ENCODE measurements at places on chromosomes 7 and 10.

DNA sequence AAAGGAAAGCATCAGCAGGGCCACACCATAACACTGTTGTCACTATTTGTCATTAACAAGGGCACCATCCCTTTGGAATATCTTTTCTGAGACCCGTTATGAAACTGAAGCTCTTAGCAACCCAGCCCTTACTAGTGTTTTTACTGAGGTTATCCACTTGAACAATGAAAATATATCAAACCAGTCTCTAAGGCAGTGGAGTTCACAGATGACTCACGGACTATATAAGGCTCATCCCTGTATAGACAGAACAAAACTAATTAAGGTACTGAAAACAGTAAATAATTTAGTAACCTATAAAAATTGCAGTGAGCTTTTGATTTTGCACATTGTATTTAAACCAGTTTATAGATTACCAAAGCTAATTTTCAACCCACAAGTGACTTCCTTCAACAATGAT is 196.0 kb downstream of the ELAPOR2 start:
- no peak for DNase-seq

- no peak for DNase-seq
Measured at GRCh38 chr10:96964131-96964530, 132.0 kb downstream of the LCOR start.

- DNase-seq = peak; percentile 5
Measured at GRCh38 chr10:31401287-31401686, 82.3 kb downstream of the ZEB1 start.

DNA sequence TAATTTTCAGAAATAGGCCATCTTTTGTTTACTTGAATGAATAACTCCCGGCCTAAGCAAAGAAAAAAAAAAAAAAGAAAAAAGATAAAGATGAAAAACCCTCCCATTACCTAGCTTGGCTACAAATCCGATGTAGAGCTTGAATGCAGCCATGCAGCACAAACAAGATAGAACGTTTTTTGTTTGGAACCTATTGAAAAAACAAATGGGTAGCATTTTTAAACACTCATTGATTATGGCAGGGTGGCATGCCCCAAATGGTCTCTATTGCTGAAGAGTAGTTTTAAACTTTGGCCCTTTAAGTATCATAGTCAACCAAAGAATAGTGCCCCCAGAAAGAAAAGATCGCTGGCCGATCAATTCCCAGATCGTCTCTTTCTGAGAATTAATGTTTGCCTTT is 84.4 kb downstream of the VTI1A start:
- DNase-seq = no peak

DNA sequence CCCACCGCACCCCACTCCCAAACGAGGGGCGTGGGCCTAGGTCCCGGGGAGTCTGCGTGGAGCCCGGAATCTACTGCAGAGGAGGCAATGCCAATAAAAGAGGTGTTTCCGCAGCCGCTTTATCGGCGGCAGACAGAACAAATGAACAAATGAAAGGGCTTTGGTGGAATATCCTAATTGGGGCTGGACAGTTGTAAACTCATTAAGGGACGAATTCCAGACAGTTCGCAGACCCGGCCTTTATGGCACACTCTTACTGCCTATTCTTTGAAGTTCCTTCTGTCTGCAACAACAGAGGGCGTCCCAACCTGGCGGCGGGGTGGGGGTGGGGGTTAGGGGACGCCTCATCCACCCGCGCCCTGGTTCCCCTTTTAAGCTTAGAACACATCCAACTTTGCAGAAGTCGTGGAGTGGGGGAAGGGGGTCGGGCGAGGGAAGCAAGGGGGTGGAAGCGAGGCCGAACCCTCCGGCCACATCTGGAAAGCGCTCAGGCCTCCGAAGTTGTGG is 4.1 kb downstream of the HOXA9 start:
- DNase-seq = no peak

DNA sequence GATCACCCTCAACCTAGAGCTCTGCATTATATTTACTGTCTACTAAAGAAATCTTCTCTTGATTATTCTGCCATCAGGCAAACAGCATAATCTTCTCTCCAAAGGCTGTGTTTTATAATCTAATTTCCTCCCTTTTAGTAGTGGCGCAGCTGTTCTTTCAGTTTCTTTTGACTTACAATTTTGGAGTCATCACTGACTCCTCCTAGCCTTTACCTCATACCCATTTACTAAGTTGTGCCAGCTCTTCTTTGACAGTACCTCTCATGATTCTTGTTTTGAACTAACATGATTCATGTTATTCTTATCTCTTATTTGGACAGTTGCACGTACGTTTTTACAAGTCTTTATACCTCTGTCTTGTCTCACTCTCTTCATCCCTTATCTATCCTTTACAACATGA is 113.0 kb downstream of the FOXP2 start:
- no peak for DNase-seq

DNA sequence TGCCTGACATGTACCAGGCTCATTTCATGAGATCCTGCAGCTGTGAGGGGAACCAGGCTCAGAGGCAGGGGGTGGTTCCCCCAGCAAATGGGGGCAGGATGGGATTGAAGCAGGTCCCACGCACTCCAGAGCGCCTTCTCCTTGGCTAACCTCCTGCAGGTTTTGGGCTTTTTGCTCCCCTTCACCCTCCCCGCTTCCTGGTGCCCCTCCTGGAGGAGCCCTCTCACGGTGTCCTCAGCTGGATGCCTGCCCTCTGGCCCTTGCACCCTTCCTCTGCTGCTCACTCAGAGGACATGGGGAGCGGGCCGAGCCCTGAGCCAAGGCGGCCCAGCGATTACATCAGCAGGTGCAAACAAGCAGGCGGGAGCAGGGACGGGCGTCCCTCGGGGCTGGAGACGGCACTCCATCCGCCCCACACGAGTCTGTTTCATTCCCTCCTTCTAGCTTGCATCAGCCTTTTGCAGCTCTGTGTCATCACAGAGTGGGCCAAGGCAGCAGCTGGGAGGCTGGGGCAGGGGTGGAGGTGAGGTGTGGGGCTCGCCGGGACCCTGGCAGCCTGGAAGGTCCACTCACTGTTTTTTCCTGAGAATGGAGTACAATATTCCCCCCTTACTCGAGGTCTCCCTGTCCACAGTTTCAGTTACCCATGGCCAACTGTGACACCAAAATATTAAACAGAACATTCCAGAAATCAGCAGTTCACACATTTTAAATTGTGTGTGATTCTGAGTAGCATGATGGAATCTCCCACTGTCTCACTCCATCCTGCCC is 52.7 kb upstream of the SLC29A3 start:
- DNase-seq = no peak

GRCh38 chr10:131200856-131201470 is 110.6 kb downstream of the TCERG1L start:
- DNase-seq = no peak

DNA sequence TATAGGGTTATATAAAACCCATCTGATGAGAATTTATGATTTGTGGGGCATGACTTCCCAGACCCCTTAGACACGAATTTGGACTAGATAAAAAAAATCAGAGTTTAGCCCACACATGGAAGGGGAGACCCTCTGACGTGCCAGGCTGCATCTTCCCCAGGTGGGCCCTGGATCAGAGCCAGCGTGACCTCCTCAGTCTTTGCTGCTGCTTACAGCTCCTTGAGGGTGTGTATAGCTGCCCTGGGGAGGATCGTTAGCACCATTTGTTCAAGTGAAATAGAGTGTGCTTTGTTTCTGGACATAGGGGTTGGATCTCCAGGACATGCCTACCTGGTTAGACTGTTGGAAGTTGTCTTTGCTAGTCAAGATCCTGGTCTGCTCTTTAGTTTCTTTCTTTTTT is 54.2 kb downstream of the DOCK1 start:
- DNase-seq = no peak

- no peak for DNase-seq
Measured at GRCh38 chr10:33573606-33574005, 239.1 kb upstream of the NRP1 start.

DNA sequence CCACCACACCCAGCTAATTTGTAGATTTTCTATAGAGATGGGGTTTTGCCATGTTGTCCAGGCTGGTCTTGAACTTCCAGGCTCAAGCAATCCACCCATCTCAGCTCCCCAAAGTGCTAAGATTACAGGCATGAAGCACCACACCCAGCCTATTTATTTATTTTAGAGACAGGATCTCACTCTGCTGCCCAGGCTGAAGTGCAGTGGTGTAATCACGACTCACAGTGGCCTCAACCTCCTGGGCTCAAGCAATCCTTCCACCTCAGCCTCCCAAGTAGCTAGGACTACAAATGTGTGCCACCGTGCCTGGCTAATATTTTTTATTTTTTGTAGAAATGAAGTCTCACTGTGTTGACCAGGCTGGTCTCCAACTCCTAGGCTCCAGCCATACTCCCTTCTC is 6.9 kb upstream of the FRAT2 start:
- DNase-seq = no peak

GRCh38 chr10:71708897-71709882 is 10.4 kb downstream of the C10orf105 start:
- DNase-seq = no peak

DNA sequence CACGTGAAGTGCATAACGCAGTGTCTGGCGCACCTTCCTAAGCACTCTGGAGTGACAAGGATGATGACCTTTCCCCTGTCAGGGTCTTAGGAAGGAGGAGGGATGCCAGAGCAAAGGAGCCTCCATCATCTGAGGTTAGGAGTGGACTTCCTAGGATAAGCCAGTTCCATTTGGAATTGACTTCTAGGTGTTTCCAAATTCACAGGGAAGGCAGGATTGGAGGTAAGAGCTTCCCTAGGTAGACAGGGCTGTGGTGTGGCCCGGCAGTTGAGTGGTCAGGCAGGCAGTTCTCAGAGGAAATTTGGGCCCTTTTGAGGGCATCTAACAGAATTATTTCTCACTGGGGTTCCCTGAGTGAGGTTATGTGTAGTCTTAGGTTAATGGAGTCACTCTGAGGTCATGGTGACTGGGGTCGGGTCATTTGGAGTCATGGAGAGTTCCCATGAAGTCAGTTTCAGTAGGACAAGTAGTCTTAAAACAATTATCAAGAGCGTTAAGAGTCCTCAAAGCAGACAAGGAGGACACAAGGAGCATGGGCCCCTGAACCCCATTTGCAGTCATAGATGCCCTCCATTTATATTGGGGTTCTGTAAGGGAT is 8.2 kb downstream of the PPIF start:
- DNase-seq = no peak

- DNase-seq = no peak
Measured at GRCh38 chr7:130758429-130759056, 24.5 kb upstream of the KLF14 start.

DNA sequence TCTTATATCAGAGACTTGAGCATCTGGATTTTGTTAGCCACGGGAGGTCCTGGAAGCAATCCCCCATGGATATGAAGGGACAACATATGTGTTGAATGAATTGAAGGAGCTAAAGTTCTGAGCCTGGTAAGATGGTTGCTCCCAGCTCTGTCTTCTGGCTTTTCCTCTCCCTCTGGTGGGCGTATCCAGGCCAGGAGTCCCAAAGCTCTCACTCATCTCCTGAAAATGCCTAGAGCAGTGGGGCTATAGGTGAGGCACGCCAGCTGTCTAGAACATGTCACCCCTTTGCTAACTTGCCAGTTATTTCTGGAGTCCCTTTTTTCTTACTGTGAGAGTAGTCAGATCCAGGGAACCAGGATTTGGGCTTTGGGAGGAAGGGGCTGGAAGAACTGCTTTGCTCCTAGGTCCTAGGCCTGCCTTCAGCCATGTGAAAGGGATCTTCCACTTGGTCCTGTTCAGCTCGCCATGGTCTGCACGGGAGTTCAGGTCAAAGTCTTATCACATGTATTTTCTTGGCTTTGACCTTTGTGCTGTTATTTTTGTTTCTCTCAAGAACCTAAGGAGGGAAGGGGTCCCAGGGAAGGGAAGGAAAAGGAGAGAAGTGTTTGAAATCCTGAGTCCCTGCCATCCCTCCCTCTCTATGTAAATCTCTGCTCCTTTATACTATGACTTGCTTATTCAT is 73.6 kb downstream of the MINPP1 start:
- no peak for DNase-seq

DNA sequence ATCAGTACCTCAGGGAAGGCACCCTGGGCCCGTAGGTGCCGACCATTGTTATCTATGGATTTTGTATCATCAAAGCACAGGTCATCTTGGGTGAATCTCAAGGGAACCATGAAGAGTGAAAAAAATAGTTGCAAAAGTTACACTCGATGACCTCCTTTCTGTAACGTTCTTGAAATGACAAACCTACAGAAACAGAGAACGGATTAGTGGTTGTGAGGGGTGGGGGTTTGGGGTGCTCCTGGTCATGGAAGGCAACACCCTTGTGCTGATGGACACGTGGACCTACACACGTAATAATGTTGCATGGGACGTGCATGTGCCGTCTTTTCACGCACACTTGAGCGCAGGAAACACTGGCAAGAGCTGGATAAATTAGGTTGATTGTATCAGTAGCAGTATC is 655.9 kb downstream of the SDK1 start:
- no peak for DNase-seq

DNA sequence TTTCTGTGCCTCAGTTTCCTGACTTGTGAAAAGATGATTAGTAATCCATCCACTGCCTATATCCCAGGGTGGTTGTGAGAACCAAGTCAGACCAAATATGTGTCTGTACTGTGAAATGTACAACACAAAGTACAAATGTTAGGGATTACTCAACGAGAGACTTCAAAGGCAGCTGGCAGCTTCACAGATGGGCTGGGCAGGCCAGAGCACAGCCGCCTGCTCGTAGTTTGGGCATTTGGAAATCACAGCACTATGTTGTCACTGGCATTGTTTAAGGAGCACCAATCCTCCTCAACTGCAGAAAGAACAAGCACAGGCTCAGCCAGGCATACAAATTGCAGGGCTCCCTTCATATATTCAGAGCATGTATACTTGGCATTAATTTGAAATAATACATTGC is 64.5 kb upstream of the C10orf90 start:
- DNase-seq = peak; percentile 33

GRCh38 chr7:74542558-74543117 is 88.9 kb downstream of the GTF2IRD1 start:
- peak; percentile 56 for DNase-seq
